ENCODE measurements at places on chromosomes 5 and 9.
A peak's percentile ranks its signal among the peaks of the same experiment; 100 is the strongest.

DNA sequence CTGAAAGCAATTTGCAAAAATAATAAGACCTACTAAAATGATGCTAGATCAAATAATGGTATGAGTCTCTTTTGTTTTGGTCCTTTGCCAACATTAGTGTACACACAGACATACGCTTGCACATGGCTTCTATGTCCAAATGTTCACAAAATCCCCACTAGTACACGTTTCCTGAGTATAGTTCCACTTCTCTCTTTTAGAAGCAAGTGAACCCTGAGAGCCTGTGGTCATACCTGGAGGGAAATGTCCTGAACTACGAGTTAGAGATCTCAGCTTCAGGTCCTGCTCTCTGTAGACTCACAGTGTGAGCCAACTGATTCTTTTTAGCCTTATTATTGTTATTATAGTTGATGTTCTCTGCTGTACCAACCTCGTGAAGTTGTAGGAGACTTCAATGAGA lies 47.3 kb upstream of the ACTBL2 start:
- DNase-seq, result no peak

GRCh38 chr5:82352146-82352791 lies 74.1 kb upstream of the RPS23 start:
- no peak for DNase-seq

DNA sequence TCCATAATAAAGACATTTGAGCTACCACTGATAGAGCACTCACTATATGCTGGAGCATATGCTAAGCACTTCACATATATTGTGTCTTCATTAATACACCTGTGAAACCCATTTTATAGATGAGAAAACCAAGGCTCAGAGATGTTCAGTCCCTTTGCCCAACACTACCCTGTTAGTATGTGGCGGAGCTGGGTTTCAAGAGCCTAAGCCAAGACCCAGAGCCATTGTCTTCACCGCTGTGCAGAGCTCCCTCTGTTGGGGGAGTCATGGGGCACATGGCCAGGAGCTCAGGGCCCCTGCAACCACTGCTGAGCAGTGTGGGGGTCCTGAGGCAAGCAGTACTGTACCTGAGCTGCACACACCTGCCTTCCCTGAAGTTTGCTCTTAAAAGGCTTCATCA lies 37.3 kb upstream of the SLC25A51 start:
- DNase-seq, result no peak

GRCh38 chr5:75666801-75667200 lies 50.4 kb downstream of the POC5 start:
- DNase-seq, result no peak

DNA sequence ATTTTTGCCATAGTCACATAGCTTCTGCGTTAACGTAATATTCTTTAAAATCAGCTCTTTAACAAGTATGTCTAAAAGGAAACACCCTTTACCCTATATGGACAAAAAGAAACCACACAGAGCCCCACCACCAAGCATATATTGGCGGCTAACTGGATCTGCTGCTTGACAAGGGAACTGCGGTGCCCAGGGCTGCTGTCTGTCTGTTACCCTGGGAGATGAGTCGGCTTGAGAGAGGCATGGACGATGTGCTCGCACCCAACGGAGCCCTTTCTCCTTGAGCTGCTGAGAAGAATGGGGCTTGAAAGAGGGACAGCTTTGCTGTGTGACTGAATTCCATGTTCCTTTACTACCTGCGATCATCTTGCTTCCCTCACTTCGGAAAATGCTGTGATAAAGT lies 158.6 kb upstream of the SHB start:
- DNase-seq, result no peak

GRCh38 chr5:119412279-119413227 lies 39.7 kb upstream of the HSD17B4 start:
- DNase-seq, result no peak

DNA sequence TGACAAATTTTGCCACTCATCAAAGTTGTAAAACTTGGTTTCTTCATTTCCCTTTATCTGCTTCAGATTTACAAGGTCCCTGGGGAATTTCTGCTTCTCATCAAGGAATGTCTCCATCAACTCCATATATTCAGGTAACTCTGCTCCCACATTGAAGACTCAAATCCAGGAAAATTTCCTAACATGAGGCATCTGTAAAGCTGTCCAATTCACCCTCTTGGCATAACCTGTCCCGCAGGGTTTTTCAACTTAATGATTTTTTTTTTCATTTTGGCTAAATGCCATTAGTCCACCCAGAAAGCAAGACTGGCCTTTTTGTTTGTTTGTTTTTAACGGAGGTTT lies 50.2 kb upstream of the SLC30A5 start:
- no peak for DNase-seq

- DNase-seq, result no peak
Observed at GRCh38 chr5:178439493-178440180, 150.6 kb downstream of the COL23A1 start.

DNA sequence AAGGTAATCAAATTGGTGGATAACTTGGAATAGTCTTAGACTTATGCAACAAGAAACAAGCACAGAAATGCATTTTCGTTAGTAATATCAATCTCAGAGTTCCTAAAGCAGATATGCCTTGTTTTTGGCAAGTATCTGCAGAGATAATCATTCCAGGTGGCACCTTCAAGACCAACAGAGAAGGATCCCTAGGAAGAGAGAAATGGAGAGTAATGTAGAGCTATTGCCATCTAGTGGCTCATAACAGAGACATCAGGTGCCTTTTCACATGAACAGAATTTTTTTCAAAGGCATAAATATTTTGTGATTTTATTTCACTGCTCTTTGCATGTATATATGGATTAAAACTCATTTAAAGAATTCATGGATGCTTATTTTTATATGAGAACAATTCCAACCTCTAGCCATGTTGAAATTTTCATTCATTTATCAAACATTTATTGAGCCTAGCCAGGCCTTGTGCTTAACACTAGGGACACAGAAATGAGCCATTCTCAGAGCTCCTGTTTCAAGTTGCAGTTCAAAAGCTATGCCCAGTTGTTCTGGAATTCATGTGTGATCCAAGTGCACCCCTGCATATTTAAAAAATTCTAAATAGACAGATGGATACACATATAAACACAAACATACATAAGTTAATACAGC lies 117.5 kb upstream of the OR13F1 start:
- DNase-seq, result peak; percentile 3

DNA sequence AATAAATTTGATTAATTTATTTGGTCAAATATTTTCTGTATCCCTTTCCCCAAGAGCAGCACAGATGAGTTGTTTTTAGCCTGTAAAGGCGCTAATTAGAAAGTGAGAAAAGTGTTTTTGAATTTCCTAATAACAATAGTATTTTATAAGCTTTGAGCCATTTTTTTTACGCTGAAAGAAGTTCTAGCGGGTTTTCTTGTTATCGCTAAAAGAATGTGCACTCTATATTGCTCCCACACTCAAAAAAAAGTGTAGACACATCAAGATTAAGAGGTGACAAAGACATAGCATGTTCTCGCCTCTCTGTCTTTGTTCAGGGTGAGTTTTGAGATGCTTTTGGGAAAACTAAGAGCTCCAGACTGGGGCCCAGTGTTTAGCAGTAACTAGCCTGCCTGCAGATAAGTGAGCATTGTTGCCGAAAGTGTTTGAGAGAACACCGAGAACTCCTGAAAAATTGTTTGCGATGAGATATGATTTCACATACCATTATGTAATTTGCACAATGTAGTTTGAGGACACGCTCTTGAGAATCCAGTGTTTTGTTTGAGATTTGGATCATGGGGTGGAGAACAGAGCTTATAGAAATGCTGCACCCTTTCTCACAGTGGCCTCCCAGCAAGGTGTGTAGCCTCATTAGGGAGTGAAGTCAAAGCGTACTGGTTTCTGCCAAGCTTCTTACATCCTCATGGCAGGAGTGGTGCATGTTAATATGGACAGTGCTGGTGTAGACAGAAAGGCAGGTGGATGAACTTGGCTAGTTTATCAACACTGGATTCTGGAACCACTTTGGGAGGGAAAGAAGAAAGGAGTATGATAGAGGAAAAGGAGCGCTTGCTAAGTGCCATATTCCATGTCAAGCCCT lies 1.5 kb downstream of the F2R start:
- DNase-seq, result no peak

DNA sequence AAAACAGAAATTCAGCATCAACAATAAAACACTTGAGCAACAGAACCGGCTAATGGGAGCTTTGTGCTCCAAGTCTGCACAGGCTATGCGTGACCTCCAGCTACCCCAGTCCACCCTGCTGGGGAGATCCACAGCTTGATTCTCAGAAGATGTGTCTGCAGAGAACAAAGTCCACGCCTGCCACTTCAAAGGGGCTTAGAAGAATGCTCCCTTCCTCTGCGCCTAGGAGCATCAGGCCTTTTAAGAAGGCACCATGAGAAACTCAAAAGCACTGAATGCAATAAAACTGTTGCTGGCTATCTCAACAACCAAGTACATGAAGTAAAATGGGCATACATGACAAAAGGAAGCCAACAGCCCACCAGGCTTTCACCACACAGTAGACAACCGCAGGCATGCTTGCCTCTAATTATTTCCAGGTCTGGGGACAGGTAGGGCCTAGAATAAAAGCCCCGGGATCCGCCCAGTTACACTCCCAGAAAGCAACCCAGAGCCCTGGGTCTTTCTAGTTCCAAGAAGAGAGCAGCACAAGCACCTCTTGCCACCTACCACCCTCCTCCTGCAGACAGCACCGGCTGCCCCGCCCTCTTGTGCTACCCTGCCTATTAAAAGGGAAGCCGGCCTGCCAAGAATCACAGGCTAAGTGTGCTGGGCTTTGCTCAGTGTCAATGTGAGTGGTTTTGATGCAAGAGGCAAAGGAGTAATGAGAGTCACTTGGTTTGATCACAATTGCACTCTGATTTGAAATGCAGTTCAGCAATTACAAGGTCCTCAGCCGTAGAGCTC lies 123.2 kb downstream of the SPOCK1 start:
- DNase-seq, result no peak

DNA sequence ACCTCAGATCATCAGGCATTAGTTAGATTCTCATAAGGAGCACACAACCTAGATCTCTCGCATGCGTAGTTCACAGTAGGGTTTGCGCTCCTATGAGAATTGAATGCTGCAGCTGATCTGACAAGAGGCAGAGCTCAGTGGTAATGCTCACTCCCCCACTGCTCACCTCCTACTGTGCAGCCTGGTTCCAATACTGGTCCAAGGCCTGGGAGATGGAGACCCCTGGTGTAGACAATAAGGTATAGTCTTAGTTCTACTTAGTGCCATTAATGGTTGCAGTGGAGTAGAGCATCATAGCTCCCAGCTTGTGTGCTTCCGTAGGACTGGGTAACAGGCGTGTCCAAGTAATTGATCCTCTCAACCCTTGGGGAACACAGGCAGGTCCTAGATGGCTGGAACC lies 70.4 kb upstream of the ANKRD55 start:
- DNase-seq, result no peak

- DNase-seq, result no peak
Observed at GRCh38 chr5:133274597-133274935, 222.8 kb downstream of the HSPA4 start.
